Stimulated activated CD8-positive, alpha-beta memory T cell treated with anti-CD3 and anti-CD28 coated beads, Interleukin-4, amount 100 ng/mL, for 1 hour (primary cell): ENCODE measurements at places on chromosomes 2 and 18.

DNA sequence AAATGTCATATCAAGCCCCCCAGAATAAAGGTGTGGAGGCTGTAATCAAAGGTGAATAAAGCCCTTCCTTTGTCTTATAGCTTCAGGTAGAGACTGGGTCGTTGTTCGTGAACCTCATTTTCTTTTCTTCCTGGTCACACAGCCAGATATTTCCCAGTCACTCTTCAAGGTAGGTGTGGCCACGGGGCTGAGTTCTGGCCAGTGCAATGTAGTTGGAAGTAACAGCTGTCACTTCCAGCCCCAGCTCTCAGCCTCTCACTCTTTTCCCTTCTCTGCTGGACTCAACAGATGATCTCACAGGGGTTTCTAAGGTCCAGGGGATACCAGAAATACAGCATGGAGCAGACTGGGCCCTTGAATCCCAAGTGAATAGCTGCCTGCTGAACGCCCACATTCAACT is 15.8 kb upstream of the TRPM8 start:
- no peak for DNase-seq

- no peak for DNase-seq
Observed at GRCh38 chr2:18498531-18498930, 61.9 kb downstream of the RDH14 start.

GRCh38 chr2:237911363-237912017 is 52.1 kb downstream of the RAMP1 start:
- no peak for DNase-seq

DNA sequence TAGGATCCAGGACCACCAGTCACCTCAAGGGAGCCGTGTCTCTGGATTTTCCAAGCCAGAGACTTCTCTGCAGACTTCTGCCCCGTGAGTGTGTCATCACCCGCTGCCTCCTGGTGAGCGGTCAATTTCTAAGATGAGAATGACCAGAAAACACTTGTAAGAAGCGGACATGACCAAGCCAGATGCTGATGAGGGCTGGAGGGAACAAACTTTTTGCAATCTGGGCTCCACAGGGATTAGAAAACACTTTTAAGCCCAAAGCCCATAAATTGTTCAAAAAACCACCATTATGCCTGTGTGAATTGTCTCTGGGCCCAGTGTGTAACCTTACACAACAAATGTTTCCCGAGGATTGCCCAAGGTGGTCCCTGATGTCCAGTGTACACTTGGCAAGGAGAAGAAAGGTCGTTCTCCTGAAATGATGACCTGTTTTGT is 5.3 kb upstream of the NPPC start:
- DNase-seq, result no peak

GRCh38 chr2:27795868-27796277 is 24.4 kb downstream of the MRPL33 start:
- DNase-seq, result no peak

DNA sequence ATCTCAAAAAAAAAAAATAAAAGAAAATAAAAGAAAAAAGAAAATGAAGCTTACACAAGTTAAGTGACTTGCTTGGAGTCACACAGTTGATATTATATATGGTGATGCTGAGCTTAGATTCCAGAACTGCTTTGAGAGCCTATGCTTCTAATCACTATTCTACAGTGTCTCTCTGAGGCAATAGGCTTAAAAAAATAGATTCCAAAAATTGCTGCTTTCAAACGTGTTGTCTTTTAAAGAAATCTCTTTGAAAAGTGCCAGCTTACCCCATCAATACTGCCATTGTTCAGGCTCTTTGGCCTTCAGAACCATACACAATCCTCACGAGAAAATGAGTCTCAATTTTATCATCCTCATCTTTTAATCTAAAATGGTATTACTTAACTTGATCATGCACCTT is 102.6 kb downstream of the CDK15 start:
- DNase-seq, result no peak

DNA sequence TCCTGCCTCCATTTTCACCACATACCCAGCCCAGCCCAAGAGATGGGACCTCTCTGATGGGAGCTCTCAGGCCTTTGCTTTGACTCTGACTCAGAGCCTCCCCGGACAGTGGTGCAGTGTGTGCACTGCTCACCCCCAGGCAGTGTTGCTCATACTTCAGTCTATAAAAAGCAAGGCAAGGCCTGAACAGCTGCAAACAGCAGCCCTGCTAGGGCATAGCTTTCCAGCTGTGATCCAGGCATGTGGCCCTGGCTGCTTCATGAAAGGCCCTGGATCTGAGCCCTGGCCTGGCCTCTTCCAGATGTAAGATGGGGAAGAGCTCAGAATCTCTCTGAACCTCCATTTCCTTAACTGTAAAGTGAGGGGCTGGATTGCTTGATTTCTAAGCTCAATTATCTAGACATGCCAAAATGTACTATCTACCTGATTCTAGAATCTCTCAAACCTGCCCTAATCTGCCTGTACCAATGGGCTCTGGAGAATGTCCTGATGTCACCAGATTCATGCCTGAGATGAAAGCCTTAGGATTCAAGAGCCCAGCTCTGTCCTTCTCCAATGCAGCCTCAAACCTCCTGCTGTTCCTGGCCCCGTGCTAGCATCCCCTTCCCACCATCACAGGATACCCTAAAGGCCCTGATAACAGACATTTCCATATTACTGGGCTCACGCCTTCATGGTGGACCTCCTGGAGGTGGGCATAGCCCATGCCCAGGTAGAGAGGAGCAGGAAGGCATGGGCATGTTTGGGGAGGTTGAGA is 206.9 kb downstream of the ARL4C start:
- DNase-seq, result no peak

- peak; percentile 51 for DNase-seq
Observed at GRCh38 chr2:113203901-113204519, 30.2 kb downstream of the PSD4 start.

- no peak for DNase-seq
Observed at GRCh38 chr2:180463608-180464007, 456.5 kb upstream of the CWC22 start.

GRCh38 chr18:35508746-35509338 is 11.1 kb upstream of the INO80C start:
- DNase-seq, result no peak

- DNase-seq, result no peak
Observed at GRCh38 chr18:37764541-37765288, 199.1 kb upstream of the CELF4 start.

GRCh38 chr2:186855216-186855615 is 6.2 kb upstream of the ZSWIM2 start:
- no peak for DNase-seq

DNA sequence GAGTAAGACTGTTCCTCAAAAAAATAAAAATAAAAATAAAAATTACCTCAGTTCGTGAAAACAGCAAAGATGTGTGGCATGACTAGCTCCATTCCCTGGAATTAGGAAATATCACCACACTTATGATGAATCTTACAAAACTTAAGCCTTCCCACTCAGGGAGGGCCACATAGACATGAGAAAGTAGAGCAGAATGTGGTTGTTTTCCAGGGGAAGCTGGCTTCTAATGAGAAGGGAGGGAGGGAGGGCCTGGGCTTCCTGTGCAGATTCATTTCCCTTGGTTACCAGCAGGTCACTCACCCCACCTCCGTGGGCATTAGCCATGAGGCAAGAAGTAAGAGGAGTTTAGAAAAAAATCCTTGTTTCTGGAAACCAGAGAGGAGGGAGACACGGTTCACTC is 95.9 kb upstream of the RMDN2 start:
- DNase-seq, result no peak

GRCh38 chr2:172461591-172462372 is 34.4 kb downstream of the ITGA6 start:
- DNase-seq, result peak; percentile 56

GRCh38 chr2:104598636-104599035 is 255.3 kb upstream of the POU3F3 start:
- no peak for DNase-seq

DNA sequence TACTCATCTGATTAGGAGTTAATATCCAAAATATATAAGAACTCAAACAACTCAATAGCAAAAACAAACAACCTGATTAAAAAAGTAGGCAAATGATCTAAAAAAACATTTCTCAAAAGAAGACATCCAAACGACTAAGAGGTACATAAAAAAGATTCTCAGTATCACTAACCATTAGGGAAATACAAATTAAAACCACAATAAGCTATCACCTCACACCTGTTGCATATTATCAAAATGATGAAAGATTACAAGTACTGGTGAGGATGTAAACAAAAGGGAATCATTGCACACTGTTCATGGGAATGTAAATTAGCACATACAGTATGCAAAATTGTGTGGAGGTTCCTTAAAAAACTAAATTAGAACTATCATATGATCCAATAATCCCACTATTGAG is 865.5 kb downstream of the TMEM182 start:
- no peak for DNase-seq

DNA sequence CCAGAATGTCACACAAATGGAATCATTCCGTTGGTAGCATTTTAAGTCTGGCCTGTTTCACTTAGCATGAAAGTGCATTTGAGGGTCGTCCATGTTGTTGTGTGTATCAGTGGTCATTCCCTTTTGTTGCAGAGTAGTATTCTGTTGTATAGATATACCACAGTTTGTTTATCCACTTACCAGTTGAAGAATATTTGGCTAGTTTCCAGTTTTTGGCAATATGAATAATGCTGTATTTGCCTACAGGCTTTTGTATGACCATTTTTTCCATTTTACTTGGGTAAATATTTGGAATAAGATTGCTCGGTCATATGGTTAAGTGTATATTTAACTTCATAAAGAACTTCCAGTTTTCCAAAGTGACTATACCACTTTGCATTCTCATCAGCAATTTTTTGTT is 100.0 kb upstream of the ALPP start:
- no peak for DNase-seq

- peak; percentile 14 for DNase-seq
Observed at GRCh38 chr18:35580701-35581539, 620 bp upstream of the GALNT1 start.

DNA sequence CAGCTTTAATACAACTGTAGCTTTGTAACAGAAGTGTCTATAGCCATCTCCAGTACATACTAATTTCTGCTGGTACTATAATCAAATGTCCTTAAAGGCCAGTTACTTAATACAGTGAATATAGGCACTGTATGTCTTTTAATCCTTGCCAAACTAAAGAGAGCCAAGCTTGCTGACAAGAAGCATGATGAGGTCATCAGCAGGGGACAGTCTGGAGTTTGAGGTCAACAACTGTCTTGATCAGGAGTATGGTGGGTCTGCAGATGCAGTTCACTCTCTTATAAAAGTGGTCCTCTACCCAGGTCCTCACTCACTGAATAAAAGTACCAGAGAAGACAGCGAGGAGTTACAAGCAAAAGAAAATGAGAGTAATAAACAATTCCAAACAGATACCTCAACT is 219.1 kb downstream of the WDPCP start:
- no peak for DNase-seq

- no peak for DNase-seq
Observed at GRCh38 chr2:186205254-186205911, 280.7 kb upstream of the ZC3H15 start.

GRCh38 chr2:221485503-221485870 is 86.6 kb downstream of the EPHA4 start:
- DNase-seq, result no peak

- no peak for DNase-seq
Observed at GRCh38 chr18:3874125-3874524, 424.2 kb downstream of the TGIF1 start.

DNA sequence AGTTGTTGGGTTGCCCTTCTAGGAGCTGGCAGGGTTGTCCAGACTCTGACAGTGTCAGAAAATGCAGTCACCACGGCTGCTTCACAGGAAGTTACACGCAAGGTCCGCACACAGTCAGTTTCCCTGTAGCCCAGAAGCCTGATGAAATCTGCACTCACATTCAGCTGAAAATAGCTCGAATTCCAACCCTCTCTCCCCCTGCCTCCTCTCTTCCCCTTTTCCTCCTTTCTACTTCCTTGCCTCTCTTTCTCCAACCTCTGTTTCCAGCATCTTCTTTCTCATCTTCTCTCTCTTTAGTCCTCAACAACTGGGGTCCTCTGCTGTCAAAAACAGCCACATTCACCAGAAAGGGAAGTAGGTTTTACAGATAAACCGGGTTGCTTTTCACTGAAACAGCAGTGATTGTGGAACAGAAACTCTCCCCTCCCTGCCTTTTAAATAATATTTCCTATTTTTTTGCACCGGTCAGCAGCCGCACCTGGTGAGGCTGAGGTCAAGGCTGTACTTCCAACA is 69.3 kb downstream of the BCL11A start:
- no peak for DNase-seq

GRCh38 chr2:231613331-231613662 is 20.6 kb downstream of the TEX44 start:
- no peak for DNase-seq

DNA sequence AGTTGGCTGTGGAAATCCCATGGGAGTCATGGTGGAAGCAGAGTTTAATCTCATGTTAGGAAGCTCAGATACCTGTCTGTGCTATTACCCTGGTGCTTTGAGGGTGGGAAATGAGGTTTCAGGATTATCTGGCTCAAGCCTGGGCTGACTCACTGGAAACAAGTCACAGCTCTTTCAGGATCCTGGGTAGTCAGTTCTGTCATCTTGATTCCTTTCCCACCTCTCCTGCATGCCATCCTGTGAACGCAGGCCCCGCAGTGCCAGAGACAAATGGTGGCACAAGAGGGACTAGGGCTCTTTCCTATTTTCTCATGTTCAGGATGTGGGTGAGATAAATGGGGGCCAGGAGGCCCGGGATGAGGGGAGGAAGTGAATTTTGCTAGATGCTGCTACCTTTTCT is 3.7 kb upstream of the FAM136A start:
- DNase-seq, result no peak

DNA sequence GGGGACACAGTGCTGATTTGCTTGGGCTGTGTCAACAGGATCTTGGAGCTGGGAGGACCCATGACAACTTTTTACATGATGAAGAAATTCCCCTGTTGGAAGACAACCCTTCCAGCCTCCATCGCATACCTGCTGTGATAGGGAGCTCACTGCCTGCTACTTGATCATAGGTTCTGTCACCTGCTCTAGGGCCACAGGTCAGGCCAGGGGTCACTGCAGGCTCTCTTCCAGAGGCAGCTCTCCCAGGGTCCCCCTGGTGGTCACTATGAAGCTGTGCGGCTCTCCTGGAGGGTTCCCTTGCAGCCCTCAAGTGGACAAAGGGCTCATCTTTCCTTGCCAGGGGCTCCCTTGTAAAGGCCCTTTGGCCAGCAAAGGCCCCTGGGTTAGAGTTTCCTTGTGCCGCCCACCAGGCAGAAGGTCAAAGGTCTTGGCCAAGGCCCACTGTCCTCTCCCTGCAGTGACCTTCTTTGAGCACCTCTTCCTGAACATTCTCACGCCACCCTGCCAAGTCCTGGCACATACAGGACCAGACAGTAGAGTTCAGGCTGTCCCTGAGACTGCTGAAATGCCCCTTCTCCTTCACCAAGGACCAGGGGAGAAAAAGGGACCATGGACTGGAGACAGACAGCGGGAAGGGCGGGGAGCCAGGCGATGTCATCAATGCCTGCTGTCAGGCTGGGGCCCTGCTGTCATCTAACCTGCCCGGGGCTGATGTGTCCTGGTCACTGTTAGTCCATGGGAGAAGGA is 345.1 kb downstream of the DYSF start:
- no peak for DNase-seq

- no peak for DNase-seq
Observed at GRCh38 chr18:48728204-48728833, 189.5 kb downstream of the CTIF start.

GRCh38 chr18:25349926-25350487 is 2.0 kb downstream of the ZNF521 start:
- no peak for DNase-seq
